Ovary (tissue), 10 donors: ENCODE measurements at places on chromosomes 5 and 9. TPM values are rescaled to one million over a fixed set of nuclear protein-coding genes. Genes with fewer than 3 reads are reported as not detected.

REXO4 gene
- 15.9 TPM for total RNA-seq

PCDHB11 gene
- 6.0 TPM for total RNA-seq

CCL28 gene
- total RNA-seq, result 1.6 TPM

SNCB gene
- total RNA-seq, result not detected

CER1 gene
- not detected for total RNA-seq

IL5 gene
- not detected for total RNA-seq

SGTB gene
- 7.1 TPM for total RNA-seq

CCL21 gene
- total RNA-seq, result 37.9 TPM

ARID3C gene
- not detected for total RNA-seq

DIPK1B gene
- total RNA-seq, result 17.7 TPM

WNT8A gene
- total RNA-seq, result not detected

HAVCR1 gene
- not detected for total RNA-seq

ANGPTL2 gene
- total RNA-seq, result 79.6 TPM

ANXA2R gene
- 2.2 TPM for total RNA-seq

- H3K27me3 ChIP-seq, result no peaks in the 10 kb centered on the region
- no peak overlapping the region for H3K4me3 ChIP-seq
- H3K4me1 ChIP-seq, result no peaks in the 10 kb centered on the region
- no peaks in the 10 kb centered on the region for H3K36me3 ChIP-seq
- H3K27ac ChIP-seq, result no peak overlapping the region
Measured at GRCh38 chr5:69030358-69031062, 63.3 kb upstream of the SLC30A5 start.

DNA sequence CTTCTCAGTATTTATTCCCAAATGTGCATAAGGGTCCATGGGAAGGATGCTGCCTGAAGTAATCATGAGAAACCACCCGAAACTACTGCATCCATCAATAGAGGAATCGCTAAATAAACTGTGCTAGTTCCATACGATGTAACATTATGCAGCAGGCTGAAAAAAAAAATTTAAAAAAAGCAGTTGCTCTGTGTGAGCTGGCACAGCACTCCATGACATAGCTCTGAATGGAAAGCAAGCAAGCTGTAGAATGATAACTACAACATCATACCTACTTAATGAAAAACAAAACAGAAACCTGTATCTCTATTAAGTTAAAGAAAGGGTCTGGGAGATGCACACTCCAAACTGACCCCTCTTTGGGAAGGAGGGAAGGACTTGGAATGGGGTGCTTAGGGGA, 49.3 kb downstream of the SHB start:
- no peak overlapping the region for H3K4me3 ChIP-seq
- peaks cover 9% of the 10 kb centered on the region for H3K4me1 ChIP-seq

DNA sequence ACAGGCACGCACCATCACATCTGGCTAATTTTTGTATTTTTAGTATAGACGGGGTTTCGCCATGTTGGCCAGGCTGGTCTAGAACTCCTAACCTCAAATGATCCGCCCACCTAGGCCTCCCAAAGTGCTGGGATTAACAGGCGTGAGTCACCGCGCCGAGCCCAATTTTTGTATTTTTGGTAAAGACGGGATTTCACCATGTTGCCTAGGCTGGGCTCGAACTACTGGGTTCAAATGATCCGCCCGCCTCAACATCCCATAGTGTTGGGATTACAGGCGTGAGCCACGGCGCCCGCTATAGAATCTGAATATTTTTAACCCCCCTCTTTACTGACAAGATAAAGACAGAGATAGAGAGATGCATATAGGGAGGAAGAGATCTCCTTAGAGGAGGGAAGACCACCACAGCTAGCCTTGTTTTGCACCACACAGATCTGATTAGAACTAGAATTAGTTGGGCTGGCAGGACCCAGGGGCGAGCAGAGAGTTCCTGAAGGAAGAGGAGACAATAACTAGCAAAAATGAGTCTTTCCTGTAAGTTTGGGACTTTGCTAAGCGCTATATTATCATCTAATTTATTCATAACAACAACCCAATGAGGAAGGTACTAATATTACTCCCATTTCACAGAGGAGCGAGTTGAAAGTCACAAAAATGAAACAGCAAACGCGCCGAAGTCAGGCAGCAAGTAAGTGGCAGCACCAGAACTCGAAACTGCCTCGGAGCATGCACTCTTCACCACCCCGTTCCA, 1.5 kb upstream of the ANKHD1 start:
- no peaks in the 10 kb centered on the region for H3K27me3 ChIP-seq
- H3K4me1 ChIP-seq, result peaks cover 17% of the 10 kb centered on the region
- DNase-seq, result no peak
- H3K4me3 ChIP-seq, result peak overlapping the region; percentile 94

- no peaks in the 10 kb centered on the region for H3K36me3 ChIP-seq
- DNase-seq, result no peak
- H3K4me3 ChIP-seq, result no peak overlapping the region
Measured at GRCh38 chr9:136079916-136080246, 15.2 kb downstream of the NACC2 start.

- H3K27me3 ChIP-seq, result no peaks in the 10 kb centered on the region
- no peaks in the 10 kb centered on the region for H3K36me3 ChIP-seq
- DNase-seq, result no peak
Measured at GRCh38 chr9:103942200-103942599, 151.9 kb upstream of the SMC2 start.

- H3K4me3 ChIP-seq, result no peak overlapping the region
- H3K27me3 ChIP-seq, result no peaks in the 10 kb centered on the region
- H3K27ac ChIP-seq, result no peak overlapping the region
- no peaks in the 10 kb centered on the region for H3K4me1 ChIP-seq
Measured at GRCh38 chr5:59276325-59276675, 617.2 kb downstream of the PDE4D start.

DNA sequence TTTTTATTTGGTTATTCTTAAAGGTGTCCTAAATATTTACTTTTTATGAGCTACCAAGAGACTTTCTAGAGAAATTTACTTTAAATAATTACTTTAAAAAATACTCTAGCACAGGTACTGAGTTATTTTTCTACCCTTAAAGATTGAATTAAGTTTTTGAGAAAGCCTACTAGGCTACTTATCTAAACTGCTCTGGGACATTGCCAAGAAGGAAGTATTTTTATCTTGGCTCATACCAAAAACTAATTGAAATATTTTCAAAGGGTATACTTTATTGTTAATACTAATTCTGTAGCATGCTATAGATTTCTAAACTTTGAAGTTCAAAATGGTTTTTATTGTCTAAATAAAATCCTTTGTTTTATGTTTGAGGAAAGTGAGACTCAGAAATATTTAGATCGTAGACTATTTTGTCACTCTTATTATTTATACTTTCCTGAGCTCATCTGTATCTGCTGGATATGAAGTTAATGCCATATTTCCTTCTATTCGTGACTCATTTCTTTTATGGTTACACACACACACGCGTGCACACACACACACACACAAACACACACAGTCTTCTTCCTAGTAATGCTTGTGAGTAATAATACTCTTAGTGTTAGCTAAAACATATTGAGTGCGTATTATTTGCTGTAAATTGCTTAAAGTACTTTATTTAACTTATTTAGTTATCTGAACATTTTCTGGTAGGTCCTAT, 89.5 kb downstream of the MAN2A1 start:
- H3K4me1 ChIP-seq, result no peaks in the 10 kb centered on the region
- H3K27me3 ChIP-seq, result no peaks in the 10 kb centered on the region
- no peak overlapping the region for H3K27ac ChIP-seq
- DNase-seq, result no peak
- no peak overlapping the region for H3K4me3 ChIP-seq
- no peaks in the 10 kb centered on the region for H3K36me3 ChIP-seq

GRCh38 chr5:173330338-173331206, 2.4 kb upstream of the STC2 start:
- H3K27ac ChIP-seq, result no peak overlapping the region
- no peak for DNase-seq
- no peak overlapping the region for H3K4me3 ChIP-seq
- H3K36me3 ChIP-seq, result no peaks in the 10 kb centered on the region

- H3K4me3 ChIP-seq, result no peak overlapping the region
- no peaks in the 10 kb centered on the region for H3K27me3 ChIP-seq
- no peak for DNase-seq
- no peaks in the 10 kb centered on the region for H3K4me1 ChIP-seq
- H3K36me3 ChIP-seq, result no peaks in the 10 kb centered on the region
- H3K27ac ChIP-seq, result no peak overlapping the region
Measured at GRCh38 chr9:6829027-6829426, 71.3 kb downstream of the KDM4C start.

- no peaks in the 10 kb centered on the region for H3K36me3 ChIP-seq
- H3K27ac ChIP-seq, result no peak overlapping the region
- H3K27me3 ChIP-seq, result no peaks in the 10 kb centered on the region
- no peak overlapping the region for H3K4me3 ChIP-seq
Measured at GRCh38 chr5:84287951-84288350, 96.7 kb downstream of the EDIL3 start.

GRCh38 chr5:58970766-58971165, 387.9 kb downstream of the RAB3C start:
- no peak for DNase-seq
- H3K36me3 ChIP-seq, result no peaks in the 10 kb centered on the region
- H3K27me3 ChIP-seq, result no peaks in the 10 kb centered on the region
- no peaks in the 10 kb centered on the region for H3K4me1 ChIP-seq
- no peak overlapping the region for H3K4me3 ChIP-seq

GRCh38 chr5:125476901-125477585, 730.6 kb upstream of the ZNF608 start:
- no peak overlapping the region for H3K4me3 ChIP-seq
- H3K36me3 ChIP-seq, result no peaks in the 10 kb centered on the region
- DNase-seq, result no peak
- H3K27me3 ChIP-seq, result no peaks in the 10 kb centered on the region
- H3K4me1 ChIP-seq, result no peaks in the 10 kb centered on the region

- no peaks in the 10 kb centered on the region for H3K4me1 ChIP-seq
- H3K27me3 ChIP-seq, result no peaks in the 10 kb centered on the region
- DNase-seq, result no peak
- H3K36me3 ChIP-seq, result no peaks in the 10 kb centered on the region
- H3K4me3 ChIP-seq, result no peak overlapping the region
Measured at GRCh38 chr5:175035882-175036533, 311.6 kb downstream of the MSX2 start.

DNA sequence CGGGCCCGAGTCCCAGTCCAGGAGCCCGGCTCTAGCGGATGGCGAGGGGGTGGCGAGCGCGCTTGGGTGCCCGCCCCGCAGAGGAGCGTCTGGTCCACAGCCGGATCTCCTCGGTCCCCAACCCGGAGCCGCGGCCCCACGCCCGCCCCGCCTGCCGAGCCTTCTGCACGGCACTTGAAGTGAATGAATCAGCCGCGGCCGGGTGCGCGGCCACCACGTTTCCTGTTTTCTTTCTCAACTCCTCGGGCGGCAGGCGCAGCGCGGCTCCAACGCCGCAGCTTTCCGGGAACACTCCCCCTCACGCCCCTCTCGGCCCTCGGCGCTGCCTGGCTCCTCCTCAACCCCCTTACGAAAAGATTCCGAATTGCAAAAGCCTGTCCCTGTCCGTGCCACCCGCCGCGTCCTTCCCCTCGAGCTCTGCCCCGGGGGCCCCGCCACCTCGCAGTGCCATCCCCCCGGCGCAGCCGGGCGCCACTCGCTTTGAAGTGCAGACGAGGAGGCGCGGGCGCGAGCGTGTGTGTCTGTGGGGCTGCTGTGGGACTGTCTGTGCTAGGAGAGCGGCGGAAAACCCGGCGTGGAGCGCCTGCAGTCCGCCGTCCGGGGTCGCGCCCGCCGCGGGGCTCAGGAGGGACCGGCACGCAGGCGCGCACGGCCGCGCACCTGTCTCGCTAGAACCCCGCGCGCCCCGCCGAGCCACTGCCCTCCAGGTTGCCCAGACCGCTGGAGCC, 456.6 kb downstream of the RAB3C start:
- no peaks in the 10 kb centered on the region for H3K36me3 ChIP-seq
- H3K4me3 ChIP-seq, result peak overlapping the region; percentile 64
- no peak overlapping the region for H3K27ac ChIP-seq

DNA sequence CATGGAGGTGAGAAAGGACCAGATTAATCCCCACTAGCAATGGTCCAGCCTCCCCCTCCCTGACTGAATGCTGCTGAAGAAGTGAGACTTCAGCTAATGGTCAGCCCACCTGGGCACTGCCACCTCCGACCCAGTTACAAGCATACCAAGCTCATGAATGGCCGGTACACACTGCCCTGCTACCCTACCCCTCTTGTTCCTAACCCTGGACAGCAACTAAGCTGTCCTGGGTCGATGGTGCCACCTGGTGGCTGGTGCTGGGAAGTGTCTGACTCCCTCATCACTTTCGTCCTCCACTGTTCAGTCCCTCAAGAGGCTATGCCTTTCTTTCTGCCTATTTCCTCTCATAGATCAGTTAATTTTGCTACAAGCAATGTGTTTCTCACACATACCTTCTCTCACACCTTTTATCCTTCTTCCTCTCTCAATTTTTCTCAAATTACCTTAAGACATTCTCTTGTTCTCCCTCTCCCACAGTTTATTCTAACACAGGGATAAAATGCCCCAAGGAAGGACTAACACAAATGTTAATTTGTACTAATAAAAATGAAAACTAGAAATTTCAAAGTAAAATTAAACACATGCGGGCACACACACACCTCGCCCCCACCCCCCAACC, 42.4 kb downstream of the PAX5 start:
- no peak overlapping the region for H3K27ac ChIP-seq
- H3K27me3 ChIP-seq, result no peaks in the 10 kb centered on the region
- no peaks in the 10 kb centered on the region for H3K36me3 ChIP-seq
- DNase-seq, result no peak

DNA sequence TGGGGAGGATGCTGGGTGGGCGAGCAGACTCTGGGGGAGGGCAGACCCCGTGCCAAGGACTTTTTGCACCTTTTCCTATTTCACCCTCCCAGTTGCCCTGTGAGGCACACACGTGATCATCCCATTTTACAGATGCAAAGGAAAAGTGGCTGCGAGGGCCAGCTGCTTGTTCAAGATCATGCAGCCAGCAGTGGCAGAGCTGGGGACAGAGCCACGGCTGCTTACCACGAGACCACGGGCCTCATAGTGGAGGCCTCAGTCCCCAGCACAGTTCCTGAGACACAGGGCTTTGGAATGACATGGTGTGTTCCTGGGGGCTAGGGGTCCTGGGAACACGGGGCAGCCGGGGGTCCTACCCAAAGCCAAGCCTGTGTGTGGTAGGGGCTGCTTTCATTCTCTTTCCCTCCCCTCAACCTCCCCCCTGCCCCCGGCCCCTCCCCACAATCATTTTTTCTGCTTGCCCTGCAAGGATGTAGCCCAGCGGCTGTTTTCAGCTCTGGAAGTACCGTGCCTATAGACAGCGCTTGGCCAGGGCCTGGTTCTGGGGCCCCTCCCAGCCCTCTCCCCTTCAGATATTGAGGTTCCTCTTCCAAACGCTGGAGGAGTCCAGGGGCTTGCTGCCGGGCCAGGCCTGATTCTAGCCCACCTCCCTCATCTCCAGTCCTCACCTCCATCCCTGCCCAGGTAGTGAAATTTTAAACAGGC, 58.5 kb upstream of the IER5L start:
- no peaks in the 10 kb centered on the region for H3K36me3 ChIP-seq
- no peaks in the 10 kb centered on the region for H3K27me3 ChIP-seq
- H3K4me3 ChIP-seq, result no peak overlapping the region
- DNase-seq, result no peak
- peaks cover 2% of the 10 kb centered on the region for H3K4me1 ChIP-seq
